ENCODE measurements at places on chromosomes 6 and 20.

GRCh38 chr20:25453035-25453810 is 45.8 kb downstream of the GINS1 start:
- no peak for DNase-seq

DNA sequence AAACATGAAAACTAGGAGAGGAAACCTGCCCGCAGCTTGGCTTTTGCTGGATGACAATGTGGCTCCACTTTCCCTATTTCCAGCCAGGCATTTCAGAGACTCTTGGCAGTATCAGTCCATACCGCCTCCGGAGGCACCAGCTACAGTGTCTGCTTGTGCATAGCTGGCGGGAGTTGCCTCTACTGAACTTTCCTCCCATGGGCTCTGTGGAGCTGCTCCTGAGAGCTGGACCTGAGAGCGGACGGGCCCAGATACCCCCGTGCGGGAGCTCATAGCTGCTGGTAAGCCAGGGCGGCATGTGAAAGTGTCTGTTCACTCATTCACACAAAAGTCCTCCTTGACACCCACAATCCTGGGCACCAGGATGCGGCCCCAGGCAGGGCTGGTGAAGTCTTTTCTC is 130.3 kb upstream of the PMEPA1 start:
- DNase-seq, result no peak

GRCh38 chr6:9461188-9461587 is 953.7 kb downstream of the TFAP2A start:
- no peak for DNase-seq

DNA sequence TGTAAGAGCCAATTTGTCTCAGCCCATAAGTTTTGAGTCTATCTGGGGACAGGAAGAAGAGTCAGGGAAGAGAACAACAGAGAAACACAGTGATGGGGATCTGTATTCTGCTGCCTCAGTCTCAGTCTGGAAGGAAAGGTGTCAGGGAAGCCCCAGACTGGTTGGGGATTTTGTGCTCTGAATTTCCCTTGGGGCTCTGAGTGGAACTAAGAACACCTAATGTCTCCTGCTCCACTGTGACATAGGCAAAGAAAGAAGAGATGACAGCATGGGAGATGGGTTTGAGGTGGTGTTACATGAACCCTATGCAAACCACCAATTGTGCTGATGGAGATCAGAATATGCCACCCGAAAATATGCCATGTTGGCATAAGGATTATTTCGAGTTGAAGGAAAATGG is 139.5 kb upstream of the MYLIP start:
- no peak for DNase-seq

- peak; percentile 69 for DNase-seq
Observed at GRCh38 chr20:4937407-4938319, 63.6 kb downstream of the SLC23A2 start.

DNA sequence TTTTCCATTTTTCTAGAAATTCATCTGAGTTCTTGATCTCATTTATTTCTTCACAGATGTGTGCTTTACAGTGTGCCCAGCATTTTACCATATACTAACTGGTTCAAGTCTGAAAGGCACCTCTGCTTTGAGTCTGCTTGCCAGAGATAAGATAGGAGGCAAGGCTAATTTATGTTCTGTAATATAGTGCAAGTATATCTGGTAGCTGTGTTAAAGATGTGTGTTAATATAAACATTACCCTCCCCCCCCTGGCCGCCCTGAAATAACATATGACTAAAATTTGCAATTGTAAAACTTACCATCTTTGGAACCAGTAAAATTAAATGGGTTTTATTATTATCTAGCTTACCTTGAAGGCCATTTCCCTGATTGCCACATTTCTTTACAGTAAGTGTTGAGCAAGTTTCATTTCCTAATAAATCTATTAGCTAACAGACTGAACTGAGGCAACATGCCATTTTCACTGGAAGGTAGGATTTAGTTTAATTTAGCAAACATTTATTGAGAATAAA is 2.7 kb downstream of the FBXO9 start:
- DNase-seq, result no peak

DNA sequence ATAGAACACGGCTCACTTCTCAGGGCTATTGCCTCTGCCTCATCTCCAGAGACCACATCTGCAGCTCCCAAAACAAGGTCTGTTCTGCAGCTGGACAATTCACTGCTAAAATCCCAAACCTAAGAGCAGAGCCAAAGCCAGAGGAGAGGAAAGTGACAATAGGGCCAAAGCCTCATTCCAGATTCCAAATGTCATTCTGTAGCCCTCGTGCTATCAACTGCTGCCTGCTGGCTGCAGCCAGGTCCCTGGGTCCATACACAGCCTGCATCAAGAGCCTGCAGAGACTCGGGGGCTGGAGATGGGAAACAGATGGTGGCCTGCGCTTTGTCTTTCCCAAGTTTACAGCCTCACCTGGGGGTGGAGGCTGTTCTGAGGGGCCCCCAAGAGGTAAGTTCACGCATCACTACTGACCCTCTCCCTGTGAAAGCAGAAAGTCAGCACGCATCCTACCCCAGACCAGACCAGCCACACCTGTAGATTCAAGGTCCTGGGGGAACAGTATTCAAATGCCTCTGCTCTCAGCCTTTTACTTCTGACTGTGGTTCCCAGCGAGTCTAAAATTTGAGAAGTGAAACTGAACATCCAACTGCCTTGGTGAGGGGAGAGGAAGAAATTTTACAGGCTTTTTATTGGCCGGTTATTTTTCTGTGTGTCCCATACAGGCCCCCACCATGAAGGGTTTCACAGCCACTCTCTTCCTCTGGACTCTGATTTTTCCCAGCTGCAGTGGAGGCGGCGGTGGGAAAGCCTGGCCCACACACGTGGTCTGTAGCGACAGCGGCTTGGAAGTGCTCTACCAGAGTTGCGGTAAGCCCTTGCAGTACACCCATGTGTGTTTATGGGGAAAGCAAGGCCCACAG is at the start of gene LY86:
Gene LY86 (plus strand): TSS at position 657 of the 860 bp plus-strand sequence. CDS start 15 bp downstream, at position 672.
- DNase-seq, result no peak

GRCh38 chr20:17228624-17229061 is 1.8 kb downstream of the PCSK2 start:
- no peak for DNase-seq

DNA sequence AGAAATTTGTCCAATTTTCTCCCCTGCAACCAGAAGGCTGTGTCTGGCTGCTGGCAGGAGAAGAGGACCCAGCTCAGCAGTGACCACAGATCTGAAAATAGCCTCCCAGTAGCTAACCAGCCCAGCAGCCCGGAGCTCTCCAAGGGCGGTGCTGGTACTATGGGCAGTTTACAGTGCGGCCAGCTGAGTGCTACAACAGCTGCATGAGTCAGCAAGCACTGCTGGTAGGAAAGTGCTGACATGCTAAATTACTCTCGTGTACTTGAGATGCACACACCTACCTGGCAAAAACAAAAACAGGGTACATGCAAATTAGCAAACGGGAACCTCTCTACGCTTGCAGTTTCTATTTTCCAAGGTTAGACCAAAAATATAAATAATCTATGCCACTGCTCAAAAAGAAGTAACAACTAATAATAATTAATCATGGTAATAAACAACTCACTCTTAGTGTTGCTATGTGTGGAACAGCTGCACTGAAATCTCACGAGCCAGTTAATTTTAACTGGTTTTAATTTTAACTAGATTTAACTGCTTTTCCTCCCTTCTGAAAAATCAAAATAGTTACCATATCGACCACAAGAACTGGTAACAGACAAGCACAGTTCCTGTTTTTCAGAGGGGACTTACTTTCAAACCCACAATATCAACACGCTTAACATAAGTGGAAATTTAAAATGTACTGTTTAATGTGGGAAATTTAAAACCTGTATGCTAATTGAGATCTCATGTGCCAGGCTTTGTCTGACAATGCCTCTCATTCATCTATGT is 10.8 kb downstream of the BACH2 start:
- DNase-seq, result peak; percentile 40

GRCh38 chr20:17742731-17743130 is 43.0 kb downstream of the BANF2 start:
- DNase-seq, result no peak

- no peak for DNase-seq
Observed at GRCh38 chr6:90403489-90404381, 107.1 kb upstream of the BACH2 start.

- no peak for DNase-seq
Observed at GRCh38 chr6:95923518-95923917, 92.3 kb upstream of the FUT9 start.

- DNase-seq, result no peak
Observed at GRCh38 chr6:138115201-138115600, 8.0 kb upstream of the PERP start.

DNA sequence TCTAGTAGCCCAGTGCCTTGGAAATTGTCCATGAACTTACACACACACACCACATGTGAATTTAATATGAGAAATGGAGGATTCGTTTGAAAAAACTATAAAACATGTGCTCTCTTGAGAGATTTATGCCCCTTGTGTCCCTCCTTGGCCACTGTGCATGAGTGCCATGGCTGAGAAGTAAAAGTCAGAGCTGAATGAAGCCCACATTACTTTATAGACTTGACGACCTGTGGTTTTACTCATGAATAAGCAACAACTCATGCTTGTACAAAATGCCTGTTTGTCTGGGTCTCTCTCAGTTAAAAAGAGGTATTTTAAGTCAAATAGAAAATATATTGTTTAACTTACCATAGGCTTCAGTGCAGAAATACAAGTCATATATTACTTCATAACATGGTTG is 102.7 kb downstream of the KCNQ5 start:
- DNase-seq, result no peak

Measured in prostate gland (tissue), 2 donors.